ENCODE measurements at places on chromosomes 2 and 18.

DNA sequence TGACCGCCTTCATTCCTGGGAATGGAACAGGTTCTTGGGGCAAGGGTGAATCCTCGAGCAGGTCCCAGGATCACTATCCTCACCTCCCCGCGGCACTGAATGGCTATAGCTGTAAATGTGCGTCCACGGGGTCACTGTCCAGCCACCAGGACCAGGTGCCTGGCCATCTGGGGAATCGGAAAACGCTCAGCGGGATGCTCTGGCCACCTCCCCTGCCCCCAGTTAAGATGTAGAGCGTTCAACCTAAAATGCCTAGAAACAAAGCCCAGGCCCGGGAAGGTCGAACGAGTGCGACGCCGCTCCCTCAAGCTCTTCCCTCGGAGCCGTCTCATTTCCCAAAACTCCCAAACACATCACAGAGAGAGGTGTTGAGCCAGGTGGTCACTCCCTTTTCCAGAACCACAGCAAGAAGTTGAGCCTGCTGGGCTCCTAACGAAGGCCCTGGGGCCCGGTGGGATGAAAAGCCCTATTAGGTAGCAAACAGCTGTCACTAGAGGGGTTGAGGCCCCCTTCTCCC is 795 bp upstream of the CAPN10 start:
- no peak for DNase-seq

- DNase-seq: no peak
Measured at GRCh38 chr2:12796657-12797056, 79.9 kb downstream of the TRIB2 start.

GRCh38 chr2:132676999-132677398 is 7.0 kb upstream of the LYPD1 start:
- no peak for DNase-seq

DNA sequence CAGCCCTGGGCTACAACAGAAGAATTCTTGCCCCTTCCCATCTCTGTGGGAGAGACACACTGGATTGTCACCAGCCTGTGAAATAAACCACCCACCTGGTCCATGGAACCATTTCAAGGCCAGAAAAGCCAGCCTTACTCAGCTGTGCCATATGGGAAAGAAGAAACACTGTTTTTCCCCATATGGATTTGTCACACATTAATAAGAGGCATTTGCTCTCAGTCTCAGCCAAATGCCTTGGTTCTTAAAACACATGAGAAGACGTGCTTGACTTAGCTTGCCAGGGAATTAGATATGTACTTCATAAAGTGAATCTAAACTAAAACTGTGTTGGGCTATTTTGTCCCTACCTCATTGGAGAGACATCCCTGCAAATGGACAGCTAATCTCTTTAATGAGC is 308.6 kb upstream of the TNP1 start:
- DNase-seq: no peak

- DNase-seq: no peak
Measured at GRCh38 chr2:218997731-218998130, 4.5 kb upstream of the CRYBA2 start.

GRCh38 chr2:119352357-119352756 is 14.3 kb downstream of the C2orf76 start:
- DNase-seq: no peak

- no peak for DNase-seq
Measured at GRCh38 chr2:240873805-240874714, 5.4 kb downstream of the AGXT start.

DNA sequence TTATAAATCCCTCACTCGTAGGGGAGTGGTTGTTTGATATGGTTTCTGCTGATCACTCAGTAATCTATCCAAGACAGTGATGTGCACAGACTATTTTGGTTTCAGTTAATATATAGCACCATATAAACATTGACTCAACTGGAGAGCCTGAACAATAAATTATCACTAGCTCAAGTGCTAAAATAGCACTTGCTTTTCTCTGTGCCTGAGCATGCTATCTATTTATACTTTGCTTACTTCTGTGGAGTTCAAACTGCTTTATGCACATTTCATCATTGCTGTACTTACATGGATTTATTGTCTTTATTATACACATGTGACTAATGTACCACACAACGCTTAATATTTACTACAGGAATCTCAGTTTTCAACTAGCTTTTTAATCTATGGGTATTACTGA is 133.6 kb downstream of the BCL2 start:
- no peak for DNase-seq

DNA sequence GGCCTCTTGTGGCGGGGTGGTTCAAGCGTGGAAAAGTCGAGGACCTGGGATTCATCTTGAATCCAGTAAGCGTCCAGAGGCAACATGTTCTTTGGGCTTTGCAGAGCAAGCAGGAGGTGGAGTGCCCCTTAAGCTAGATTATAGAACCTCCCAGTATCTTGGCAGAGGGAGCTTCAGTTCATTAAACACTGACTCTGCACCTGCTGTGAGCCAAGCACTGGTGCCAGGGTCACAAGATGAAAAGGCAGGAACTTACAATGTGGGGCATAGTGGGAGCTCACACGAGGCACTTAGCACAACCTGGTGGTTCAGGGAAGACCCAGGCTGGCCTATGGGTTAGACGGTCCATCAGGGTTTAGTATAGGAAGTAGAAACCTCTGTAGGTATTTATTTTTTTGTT is 7.4 kb upstream of the FZD5 start:
- DNase-seq: no peak

GRCh38 chr2:175154661-175155082 is 13.3 kb downstream of the ATF2 start:
- DNase-seq: no peak

DNA sequence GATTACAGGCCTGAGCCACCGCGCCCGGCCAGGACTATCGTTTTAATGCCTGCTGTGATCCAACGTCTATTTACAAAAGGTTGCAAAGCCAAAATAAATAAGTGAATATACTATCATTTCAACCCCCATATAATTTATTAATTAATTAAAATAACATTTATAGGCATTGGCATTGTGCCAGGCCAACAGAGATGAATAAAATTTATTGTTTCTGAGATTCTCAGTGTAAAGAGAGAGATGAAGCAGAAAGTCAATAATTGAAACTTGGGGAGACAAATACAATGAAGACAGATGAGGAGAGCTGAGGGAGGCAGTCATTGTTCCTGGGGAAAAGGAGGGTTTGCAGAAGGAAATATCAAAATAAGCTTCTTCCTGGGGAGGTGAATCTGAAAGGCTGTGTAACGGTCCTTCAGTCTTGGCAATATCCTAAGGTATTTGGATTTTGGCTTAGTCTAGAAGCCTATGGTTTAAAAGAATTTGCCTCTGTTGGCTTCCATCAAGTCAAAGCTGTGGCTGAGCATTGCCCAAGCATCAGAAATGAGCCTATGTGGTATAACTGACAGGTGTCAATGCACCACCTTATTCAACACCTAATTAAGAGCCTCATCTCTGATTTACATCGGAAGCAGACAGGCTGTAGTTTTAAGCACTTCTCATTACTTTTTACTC is 31.5 kb downstream of the KCNE4 start:
- DNase-seq: no peak

GRCh38 chr2:232412986-232413385 is 6.3 kb downstream of the ALPG start:
- no peak for DNase-seq

GRCh38 chr2:190183539-190183938 is 121.0 kb upstream of the MSTN start:
- no peak for DNase-seq

DNA sequence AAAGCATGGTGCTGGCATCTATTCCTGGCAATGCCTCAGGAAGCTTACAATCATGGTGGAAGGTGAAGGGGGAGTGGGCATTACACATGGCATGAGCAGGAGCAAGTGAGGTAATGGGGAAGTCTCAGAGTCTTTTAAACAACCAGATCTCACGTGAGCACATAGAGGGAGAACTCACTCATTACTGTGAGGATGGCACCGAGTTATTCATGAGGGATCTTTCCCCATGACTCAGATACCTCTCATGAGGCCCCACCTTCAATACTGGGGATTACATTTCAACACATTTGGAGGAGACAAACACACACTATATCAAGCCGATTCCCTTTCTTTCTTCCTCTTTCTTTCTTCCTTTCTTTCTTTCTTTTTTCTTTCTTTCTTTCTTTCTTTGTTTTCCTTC is 47.9 kb upstream of the FANCL start:
- DNase-seq: no peak

DNA sequence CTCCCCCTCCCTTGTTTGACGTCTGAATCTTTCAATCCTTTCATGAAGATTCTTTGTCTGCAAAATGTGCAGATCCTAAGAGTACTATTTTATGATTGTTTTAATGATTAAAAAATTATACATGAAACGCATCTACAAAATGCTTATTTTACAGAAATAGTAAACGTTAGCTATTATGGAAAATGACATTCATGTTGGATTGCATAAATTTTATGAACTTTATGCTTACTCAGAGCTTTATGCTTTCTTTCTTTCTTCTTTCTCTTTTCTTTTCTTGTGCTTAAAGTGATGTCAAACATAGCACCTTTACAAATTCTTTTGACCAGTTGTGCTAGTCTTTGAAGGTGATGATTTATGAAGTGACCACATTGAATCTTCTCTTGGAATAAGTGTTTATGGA is 805.4 kb downstream of the ADCYAP1 start:
- no peak for DNase-seq

- DNase-seq: no peak
Measured at GRCh38 chr2:239935789-239936758, 89.1 kb downstream of the NDUFA10 start.

DNA sequence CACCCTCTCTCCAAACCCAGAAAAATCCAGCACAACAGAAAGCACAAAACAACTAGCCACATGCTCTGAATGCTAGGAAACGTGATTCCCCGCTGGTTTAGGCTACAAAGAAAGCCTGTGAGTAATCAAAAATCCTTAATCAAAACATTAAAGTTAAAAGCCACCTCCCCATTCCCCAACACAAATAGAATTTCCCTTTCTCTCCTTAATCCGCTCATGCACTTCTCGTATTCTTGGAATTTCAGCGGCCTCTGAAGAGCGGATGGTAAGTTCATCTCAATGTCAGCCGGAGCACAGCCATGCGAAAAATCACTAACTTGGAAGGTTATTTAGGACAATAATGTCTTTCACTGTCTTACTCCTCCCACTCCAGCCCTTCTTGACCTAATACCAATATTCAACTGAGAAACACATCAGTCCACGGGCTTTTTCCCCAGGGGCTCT is 126.7 kb downstream of the OSBPL1A start:
- no peak for DNase-seq

GRCh38 chr2:204122425-204122824 is 185.9 kb downstream of the ICOS start:
- no peak for DNase-seq

GRCh38 chr2:116487336-116487735 is 1327.2 kb upstream of the DDX18 start:
- DNase-seq: no peak

DNA sequence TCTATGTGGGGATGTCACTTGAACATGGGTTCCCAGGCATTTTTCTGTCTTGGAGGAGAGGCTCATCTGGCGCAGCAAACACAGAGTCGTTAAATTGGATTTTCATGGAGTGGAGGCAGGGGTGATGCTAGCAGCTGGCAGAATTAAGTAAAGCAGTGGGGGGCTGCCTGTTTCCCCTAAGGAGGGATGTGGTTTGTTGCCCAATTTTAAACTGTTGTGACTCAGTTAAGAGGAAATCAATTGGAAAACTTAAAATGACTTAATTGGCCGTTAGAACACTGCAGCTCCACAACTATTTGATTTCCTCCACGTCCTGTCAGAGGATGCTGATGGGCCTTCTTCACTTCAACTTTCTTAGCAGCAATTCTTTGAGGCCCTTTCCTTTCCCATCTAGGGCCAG is 354.1 kb upstream of the ATP5MC3 start:
- DNase-seq: no peak

GRCh38 chr2:54755641-54756326 is 32.3 kb downstream of the EML6 start:
- DNase-seq: peak; percentile 8

GRCh38 chr2:158845444-158845843 is 50.3 kb downstream of the DAPL1 start:
- no peak for DNase-seq

DNA sequence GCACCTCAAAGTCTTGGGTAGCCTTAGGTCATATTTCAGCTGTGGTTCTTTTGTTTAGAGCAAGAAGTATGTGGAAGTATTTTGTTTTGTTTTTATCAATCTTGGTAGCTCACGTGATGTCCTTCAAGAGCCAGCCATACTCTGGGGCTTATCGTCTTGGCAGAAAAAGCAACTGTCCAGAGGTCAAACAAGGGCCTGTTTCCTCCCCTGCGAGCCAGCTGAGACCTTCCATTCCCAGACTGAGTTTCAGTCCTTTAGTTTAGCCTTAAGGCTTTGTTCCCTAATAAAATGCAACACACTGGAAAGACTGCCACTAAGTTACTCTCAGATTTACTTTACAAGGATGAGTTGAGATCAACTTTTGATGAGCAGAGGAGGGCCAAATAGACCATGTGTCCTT is 63.5 kb downstream of the TXNL1 start:
- DNase-seq: no peak

- DNase-seq: no peak
Measured at GRCh38 chr2:204024503-204024902, 87.9 kb downstream of the ICOS start.

- DNase-seq: no peak
Measured at GRCh38 chr18:76894566-76895346, 72.4 kb downstream of the ZNF236 start.

GRCh38 chr2:42562474-42563144 is 5.8 kb upstream of the MTA3 start:
- no peak for DNase-seq

DNA sequence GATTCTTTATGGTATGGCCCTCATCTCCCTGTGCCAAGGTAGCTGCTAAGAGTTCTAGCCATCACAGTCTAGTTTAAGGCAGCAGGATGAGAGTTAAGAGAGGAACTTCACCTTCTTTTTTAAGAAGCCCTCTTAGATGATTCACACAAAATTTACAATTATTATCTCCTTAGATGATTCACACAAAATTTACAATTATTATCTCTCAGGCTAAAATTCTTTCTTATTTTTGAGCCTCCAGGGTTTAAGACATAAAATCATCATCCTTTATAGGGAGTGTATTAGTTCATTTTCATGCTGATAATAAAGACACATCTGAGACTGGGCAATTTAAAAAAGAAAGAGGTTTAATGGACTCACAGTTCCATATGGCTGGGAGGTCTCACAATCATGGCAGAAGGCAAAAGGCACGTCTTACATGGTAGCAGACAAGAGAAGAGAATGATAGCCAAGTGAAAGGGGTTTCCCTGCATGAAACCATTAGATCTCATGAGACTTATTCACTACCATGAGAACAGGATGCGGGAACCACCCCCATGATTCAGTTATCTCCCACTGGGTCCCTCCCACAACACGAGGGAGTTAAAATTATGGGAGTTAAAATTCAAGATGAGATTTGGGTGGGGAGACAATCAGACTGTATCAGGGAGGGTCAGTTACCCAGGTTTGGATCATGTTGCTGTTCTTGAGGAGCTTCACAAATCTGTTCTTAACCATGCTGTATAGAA is 133.0 kb upstream of the MYO3B start:
- no peak for DNase-seq

GRCh38 chr2:74101574-74102300 is 46.0 kb downstream of the BOLA3 start:
- no peak for DNase-seq

- DNase-seq: no peak
Measured at GRCh38 chr2:30273574-30273929, 42.2 kb downstream of the LBH start.

GRCh38 chr2:56971383-56971974 is 787.7 kb downstream of the CCDC85A start:
- no peak for DNase-seq

GRCh38 chr2:152715854-152716428 is 1.3 kb downstream of the PRPF40A start:
- no peak for DNase-seq

GRCh38 chr2:151922845-151923666 is 94.8 kb upstream of the ARL5A start:
- DNase-seq: no peak
